Prostate gland (tissue), 2 donors: ENCODE measurements at places on chromosomes 3 and 15. TPM values are rescaled to one million over a fixed set of nuclear protein-coding genes. Genes with fewer than 3 reads are reported as not detected.

The P2RY14 gene
- 0.09 TPM for total RNA-seq

The MKRN2OS gene
- total RNA-seq: 1.0 TPM

The ESYT3 gene
- 3.2 TPM for total RNA-seq

The ZBTB38 gene
- total RNA-seq: 151 TPM

The ZBTB47 gene
- 38.0 TPM for total RNA-seq

The TRPM1 gene
- total RNA-seq: not detected

The ZWILCH gene
- 6.1 TPM for total RNA-seq

The TGM4 gene
- 7.4 TPM for total RNA-seq

The SNX22 gene
- 12.2 TPM for total RNA-seq

The PP2D1 gene
- 0.97 TPM for total RNA-seq

The ITIH4 gene
- total RNA-seq: 4.9 TPM

The HESX1 gene
- 0.23 TPM for total RNA-seq

The IL16 gene
- total RNA-seq: 2.7 TPM

The PARP3 gene
- 22.0 TPM for total RNA-seq

The RTP4 gene
- total RNA-seq: 2.7 TPM

The SSUH2 gene
- 2.6 TPM for total RNA-seq

The ARHGEF26 gene
- 15.4 TPM for total RNA-seq

The IGSF11 gene
- 0.46 TPM for total RNA-seq

The SYNM gene
- total RNA-seq: 185 TPM

The IRAK2 gene
- 5.1 TPM for total RNA-seq

The ARPP21 gene
- total RNA-seq: not detected

The RHOV gene
- 5.9 TPM for total RNA-seq

The C3orf85 gene
- not detected for total RNA-seq

The PLA1A gene
- 9.1 TPM for total RNA-seq

The SIDT1 gene
- total RNA-seq: 19.9 TPM

The AP3B2 gene
- total RNA-seq: 5.4 TPM

The PLA2G4D gene
- 2.1 TPM for total RNA-seq

The MTHFS gene
- 55.1 TPM for total RNA-seq

The ITIH1 gene
- 3.5 TPM for total RNA-seq

The CCDC13 gene
- 2.4 TPM for total RNA-seq
